Stimulated activated CD4-positive, alpha-beta T cell treated with anti-CD3 and anti-CD28 coated beads, Interleukin-12 subunit alpha, Interleukin-12 subunit beta, amount 100 ng/mL, for 48 hours (primary cell): ENCODE measurements at places on chromosomes 4 and X.

DNA sequence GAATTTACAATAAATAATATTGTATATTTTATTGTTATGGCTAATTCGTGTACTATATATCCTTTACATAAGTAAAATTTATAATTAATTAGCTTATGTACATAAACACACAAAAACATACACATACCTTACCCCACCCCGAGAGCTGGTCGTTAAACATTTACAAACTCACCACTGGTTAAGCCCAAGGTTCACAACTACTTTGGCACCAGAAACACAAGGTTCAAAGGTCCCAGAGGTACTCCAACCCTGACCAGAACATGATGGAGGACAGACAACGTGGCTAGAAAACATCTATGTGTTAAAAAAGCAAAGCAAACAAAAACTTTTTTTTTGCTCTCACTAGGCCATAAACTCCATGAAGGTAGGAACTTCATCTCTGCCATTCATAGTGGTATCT is 37.7 kb downstream of the SLC25A5 start:
- no peak for DNase-seq

GRCh38 chrX:7889680-7890079 is 37.5 kb downstream of the PNPLA4 start:
- no peak for DNase-seq

DNA sequence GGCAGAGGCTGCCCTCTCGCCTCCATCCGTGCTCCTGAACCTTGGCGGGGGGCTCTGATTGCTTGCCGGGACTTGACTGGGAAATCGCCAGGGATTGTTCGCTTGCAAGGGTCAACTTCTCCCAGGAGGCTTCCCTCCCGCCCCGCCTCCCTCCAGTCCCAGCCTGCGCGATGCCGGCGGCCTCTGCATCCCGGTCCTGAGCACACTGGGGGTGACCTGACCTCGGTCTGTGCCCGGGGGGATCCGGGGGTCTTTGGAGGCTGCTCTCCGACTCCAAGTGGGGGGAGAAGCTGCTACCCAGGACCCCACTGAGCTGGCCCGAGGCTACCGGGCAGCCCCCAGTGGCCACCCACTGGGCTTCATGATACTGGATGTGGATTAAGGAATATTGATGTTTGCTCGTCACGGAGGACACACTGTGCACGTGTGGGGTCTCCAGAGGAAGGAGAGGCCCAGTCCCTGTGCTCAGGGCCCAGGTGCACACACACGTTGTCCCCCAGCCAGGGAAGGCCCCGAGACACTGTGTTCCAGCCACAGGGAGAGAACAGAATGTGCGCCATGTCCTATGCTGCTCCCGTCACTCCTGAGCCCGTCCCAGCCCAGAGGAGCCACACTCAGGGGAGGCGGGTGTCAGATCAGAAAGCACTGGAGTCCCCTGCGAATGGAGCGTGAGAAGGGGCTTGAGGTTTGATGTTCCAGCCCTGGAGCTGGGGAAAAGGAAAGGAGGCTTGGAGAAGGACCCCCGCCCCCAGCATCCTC is 55.9 kb upstream of the NKX1-1 start:
- no peak for DNase-seq

- peak; percentile 45 for DNase-seq
Observed at GRCh38 chr4:16001484-16001858, 38.5 kb upstream of the FGFBP2 start.

DNA sequence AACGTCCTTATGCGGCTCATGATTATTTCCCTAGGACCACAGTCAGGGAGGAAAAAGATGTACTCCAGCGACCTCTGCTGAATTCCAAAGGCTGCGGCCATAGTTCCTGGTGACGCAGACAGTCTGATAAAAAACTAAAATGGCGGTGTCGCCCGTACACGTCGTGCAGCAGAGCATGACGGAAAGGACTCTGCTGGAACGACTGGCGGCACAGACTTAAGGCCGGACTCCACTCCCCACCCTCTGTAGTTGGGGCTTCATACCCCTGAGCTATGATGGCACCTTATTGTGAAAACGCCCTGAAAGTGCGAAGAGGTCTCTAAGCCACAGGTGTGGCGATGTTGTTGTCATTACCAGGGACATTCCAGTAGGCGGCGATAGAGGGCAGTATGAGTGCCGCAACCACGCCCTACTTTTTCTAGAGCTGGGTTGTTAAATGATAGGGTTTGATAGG is 90.0 kb upstream of the EDA2R start:
- DNase-seq = peak; percentile 53

- DNase-seq = no peak
Observed at GRCh38 chr4:147761218-147761883, 29.5 kb downstream of the ARHGAP10 start.

GRCh38 chr4:70914631-70915030 is 12.5 kb downstream of the MOB1B start:
- DNase-seq = no peak

GRCh38 chrX:107467271-107467670 is 17.8 kb downstream of the FRMPD3 start:
- DNase-seq = no peak

GRCh38 chrX:19636980-19637379 is 121.7 kb upstream of the MAP3K15 start:
- no peak for DNase-seq

DNA sequence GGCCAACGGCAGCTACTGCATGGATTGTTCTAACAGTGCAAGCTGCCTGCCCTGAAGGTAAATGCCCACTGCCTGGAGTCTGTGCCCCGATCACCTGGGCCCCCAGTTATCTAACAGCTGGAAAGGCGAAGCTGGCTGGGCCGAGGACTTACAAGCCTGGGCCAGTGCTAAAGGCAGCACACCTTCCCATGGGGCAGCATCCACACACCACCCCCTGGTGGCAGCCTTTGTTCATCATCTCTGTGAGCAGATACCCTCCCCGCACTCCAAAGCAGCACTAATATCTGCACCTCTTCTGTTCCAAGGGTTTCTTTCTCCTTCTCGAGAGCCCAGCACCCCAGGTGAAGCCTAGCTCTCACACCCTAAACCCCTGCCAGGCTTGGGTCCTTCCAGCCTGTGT is 7.6 kb downstream of the SLC2A9 start:
- no peak for DNase-seq

GRCh38 chrX:47515941-47516665 is 33.1 kb upstream of the ZNF41 start:
- DNase-seq = no peak

GRCh38 chr4:159106636-159107035 is 3.8 kb downstream of the RAPGEF2 start:
- no peak for DNase-seq

DNA sequence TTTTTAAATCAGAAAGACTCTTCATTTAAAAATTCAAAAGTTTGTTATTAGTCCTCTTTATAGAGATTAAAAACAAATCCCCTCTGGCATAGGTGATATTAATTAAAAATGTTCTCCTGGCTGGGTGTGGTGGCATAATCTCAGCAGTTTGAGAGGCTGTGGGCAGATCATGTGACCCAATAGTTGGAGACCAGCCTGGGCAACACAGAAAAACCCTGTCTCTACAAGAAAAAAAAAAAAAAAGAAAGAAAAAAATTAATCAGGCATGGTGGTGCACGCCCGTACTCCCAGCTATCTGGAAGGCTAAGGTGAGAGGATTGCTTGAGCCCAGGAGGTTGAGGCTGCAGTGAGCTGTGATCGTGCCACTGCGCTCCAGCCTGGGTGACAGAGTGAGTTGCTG is 38.9 kb downstream of the RASGEF1B start:
- no peak for DNase-seq

- peak; percentile 63 for DNase-seq
Observed at GRCh38 chr4:86935853-86936733, 1.3 kb downstream of the AFF1 start.

GRCh38 chr4:28351826-28352225 is 1491.2 kb downstream of the STIM2 start:
- no peak for DNase-seq

DNA sequence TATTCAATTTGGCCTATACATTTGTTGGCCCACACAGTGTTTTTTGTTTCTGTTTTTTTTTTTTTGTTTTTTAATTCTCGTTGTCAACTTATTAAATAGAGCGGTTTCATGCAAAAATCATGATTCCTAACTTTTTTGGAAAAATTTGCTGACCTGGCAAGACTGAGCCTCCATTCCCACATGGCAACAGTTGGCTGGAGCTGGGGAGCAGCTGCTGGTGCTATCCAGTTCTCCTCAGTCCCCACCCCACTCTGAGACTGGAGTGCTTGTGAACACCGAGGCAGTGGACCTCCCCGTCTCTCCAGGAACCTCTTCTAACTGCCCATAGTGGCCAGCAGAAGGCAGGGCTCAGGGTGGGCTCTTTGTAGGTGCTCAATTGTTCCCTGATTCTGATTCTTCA is 95.7 kb upstream of the OTUD4 start:
- no peak for DNase-seq
